A673 (cell line): ENCODE measurements at places on chromosomes 12 and 14. TPM values are rescaled to one million over a fixed set of nuclear protein-coding genes. Genes with fewer than 3 reads are reported as not detected.

NACA gene
- 906 and 908 TPM in 2 replicates for total RNA-seq

ADAMTS20 gene
- total RNA-seq = 0.17 and 0.28 TPM in 2 replicates

SOAT2 gene
- total RNA-seq = not detected in 2 replicates

TMEM119 gene
- total RNA-seq = 1.0 TPM in 1 of 2 replicates, not detected in the other

PRH2 gene
- not detected in 2 replicates for total RNA-seq

IFNG-AS1 gene
- not detected in 2 replicates for total RNA-seq

KRT79 gene
- not detected in 2 replicates for total RNA-seq

HOXC13 gene
- 10.1 and 10.7 TPM in 2 replicates for total RNA-seq

COL2A1 gene
- total RNA-seq = 0.85 and 1.3 TPM in 2 replicates

POLE2 gene
- total RNA-seq = 39.5 and 42.1 TPM in 2 replicates

KRT71 gene
- not detected in 2 replicates for total RNA-seq

OR11H12 gene
- not detected in 2 replicates for total RNA-seq

ALKBH1 gene
- total RNA-seq = 19.4 and 22.3 TPM in 2 replicates

LHX5 gene
- not detected in 2 replicates for total RNA-seq

FAM90A1 gene
- not detected in 2 replicates for total RNA-seq

GLS2 gene
- 0.24 TPM in 1 of 2 replicates, not detected in the other for total RNA-seq

BEGAIN gene
- 0.84 and 1.3 TPM in 2 replicates for total RNA-seq

CYP46A1 gene
- total RNA-seq = 0.37 TPM in 1 of 2 replicates, not detected in the other

CPNE6 gene
- not detected in 2 replicates for total RNA-seq

MYF5 gene
- total RNA-seq = not detected in 2 replicates

RGS6 gene
- not detected in 2 replicates for total RNA-seq

CCDC197 gene
- not detected in 2 replicates for total RNA-seq

GALNT8 gene
- total RNA-seq = not detected in 2 replicates

TMEM52B gene
- total RNA-seq = 0.24 TPM in 1 of 2 replicates, not detected in the other

PLEKHH1 gene
- total RNA-seq = 8.9 and 13.7 TPM in 2 replicates

OASL gene
- 0.70 and 0.73 TPM in 2 replicates for total RNA-seq

ZNF891 gene
- total RNA-seq = 2.9 TPM in 2 replicates

NKX2-1 gene
- not detected in 2 replicates for total RNA-seq

DBX2 gene
- 0.13 and 0.37 TPM in 2 replicates for total RNA-seq

CIROP gene
- not detected in 2 replicates for total RNA-seq

RNASE13 gene
- total RNA-seq = not detected in 2 replicates

INHBE gene
- total RNA-seq = 0.62 and 0.94 TPM in 2 replicates

SYNDIG1L gene
- not detected in 2 replicates for total RNA-seq

AVPR1A gene
- total RNA-seq = 1.9 and 3.2 TPM in 2 replicates

P2RX2 gene
- total RNA-seq = 0.17 TPM in 1 of 2 replicates, not detected in the other

MAP1LC3B2 gene
- 1.7 and 3.9 TPM in 2 replicates for total RNA-seq

SMOC1 gene
- total RNA-seq = not detected in 2 replicates

GARIN6 gene
- not detected in 2 replicates for total RNA-seq

ACOT6 gene
- not detected in 2 replicates for total RNA-seq

BRF1 gene
- total RNA-seq = 41.8 and 48.0 TPM in 2 replicates

PKP2 gene
- 3.8 and 5.3 TPM in 2 replicates for total RNA-seq

CLEC2A gene
- not detected in 2 replicates for total RNA-seq

ABHD4 gene
- 36.6 and 40.7 TPM in 2 replicates for total RNA-seq

GAS2L3 gene
- 44.8 and 46.3 TPM in 2 replicates for total RNA-seq

VPS33A gene
- 34.3 and 35.3 TPM in 2 replicates for total RNA-seq

LRRC23 gene
- total RNA-seq = 7.7 and 13.6 TPM in 2 replicates

TAS2R7 gene
- total RNA-seq = not detected in 2 replicates

HEBP1 gene
- total RNA-seq = 26.7 and 28.1 TPM in 2 replicates

LRP1-AS gene
- total RNA-seq = not detected in 2 replicates

SERPINA3 gene
- total RNA-seq = 0.17 TPM in 1 of 2 replicates, not detected in the other

CCDC196 gene
- not detected in 2 replicates for total RNA-seq

RAP1B gene
- 134 and 148 TPM in 2 replicates for total RNA-seq

KCNJ8 gene
- not detected in 2 replicates for total RNA-seq

RNASE1 gene
- not detected in 2 replicates for total RNA-seq
